DMS53 (cell line): ENCODE measurements at places on chromosomes 6 and 20.
A peak's percentile ranks its signal among the peaks of the same experiment; 100 is the strongest.

GRCh38 chr6:111759836-111760785, 113.1 kb downstream of the FYN start:
- DNase-seq = no peak

DNA sequence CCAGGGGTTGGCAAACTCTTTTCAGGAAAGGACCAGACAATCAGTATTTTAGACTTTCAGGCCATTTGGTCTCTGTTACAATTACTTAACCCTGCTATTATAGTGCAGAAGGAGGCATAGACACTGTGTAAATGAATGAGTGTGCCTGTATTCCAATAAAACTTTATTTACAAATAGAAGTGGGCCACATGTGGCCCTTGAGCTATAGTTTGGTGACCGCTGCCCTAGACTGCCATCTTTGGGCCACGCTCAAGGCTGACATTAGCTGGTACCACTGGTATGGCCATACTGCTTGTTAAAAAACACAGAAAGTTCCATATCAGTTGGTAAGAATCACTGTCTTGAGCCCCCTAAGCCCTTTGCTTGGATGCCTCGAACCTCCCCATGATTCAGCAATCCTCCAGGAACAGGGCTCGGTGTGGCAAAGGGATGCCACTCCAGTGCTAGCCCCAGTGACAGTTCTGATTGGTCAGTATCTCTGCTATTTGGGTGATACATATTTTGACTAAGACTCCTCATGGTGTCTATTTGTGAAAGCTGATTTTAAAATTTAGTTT, 23.3 kb upstream of the SNRNP48 start:
- peak; percentile 28 for DNase-seq

- no peak for DNase-seq
Measured at GRCh38 chr6:142879076-142879475, 65.9 kb downstream of the HIVEP2 start.

DNA sequence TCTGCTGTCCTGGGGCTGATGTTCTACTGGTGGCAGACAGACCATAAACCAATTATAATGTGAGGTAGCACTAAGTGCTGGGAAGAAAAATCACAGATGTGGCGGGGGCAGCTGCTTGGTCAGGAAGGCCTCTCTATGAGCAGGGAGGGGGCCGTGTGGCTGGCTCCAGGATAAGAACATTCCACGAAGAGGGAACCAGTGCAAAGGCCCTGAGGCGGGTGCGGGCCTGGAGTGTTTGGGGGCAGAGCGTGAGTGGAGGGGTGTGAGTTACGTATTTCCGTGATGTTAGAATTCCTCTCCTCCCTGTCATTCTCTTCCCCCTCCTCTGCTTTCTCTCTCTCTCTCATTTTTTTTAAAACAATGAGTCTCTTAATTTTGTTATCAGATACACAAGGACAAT, 67.2 kb downstream of the CEBPB start:
- no peak for DNase-seq

GRCh38 chr20:11700831-11701230, 216.9 kb upstream of the BTBD3 start:
- DNase-seq = no peak

- no peak for DNase-seq
Measured at GRCh38 chr6:13091192-13091591, 237.1 kb downstream of the TBC1D7 start.

DNA sequence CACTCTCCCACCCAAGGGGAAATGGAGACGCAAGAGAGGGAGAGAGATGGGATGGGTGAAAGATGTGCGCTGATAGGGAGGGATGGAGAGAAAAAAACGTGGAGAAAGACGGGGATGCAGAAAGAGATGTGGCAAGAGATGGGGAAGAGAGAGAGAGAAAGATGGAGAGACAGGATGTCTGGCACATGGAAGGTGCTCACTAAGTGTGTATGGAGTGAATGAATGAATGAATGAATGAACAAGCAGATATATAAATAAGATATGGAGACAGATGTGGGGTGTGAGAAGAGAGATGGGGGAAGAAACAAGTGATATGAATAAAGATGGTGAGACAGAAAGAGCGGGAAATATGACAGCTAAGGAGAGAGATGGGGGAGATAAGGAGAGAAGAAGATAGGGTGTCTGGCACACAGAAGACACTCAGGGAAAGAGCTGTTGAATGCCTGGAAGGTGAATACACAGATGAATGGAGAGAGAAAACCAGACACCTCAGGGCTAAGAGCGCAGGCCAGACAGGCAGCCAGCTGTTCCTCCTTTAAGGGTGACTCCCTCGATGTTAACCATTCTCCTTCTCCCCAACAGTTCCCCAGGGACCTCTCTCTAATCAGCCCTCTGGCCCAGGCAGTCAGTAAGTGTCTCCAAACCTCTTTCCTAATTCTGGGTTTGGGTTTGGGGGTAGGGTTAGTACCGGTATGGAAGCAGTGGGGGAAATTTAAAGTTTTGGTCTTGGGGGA, 754 bp downstream of the TNF start:
- DNase-seq = no peak

DNA sequence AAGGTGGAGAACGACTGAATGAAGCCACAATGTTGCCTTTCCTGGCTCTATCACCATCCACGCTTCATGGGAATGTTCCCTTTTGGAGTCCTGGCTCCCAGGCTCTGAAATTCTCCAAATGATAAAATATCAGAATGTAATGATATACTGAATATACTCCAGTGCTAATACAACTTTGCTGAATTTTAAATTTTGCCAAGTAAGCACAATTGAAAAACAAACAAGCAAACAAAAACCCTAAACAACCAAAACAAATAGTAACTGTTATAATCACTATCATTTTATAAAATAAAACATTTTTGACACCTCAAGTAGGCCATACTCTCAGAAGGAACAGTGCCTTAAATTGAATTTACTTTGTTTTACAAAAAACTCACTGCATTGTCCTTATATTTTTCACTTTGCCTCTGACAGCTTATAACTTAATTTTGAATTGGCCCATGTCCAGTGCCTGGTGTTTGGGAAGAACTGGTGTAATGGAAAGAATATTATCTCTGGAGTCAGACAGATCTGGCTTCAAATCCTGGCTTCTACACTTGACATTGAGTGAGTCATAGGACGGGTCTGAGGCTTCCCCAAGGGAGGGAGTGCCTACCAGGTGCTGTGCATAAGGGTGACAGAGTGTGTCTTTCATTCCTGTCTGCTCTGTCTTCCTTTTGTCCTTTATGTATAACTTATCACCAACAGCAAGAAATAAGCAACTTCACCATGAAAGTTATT, 698.3 kb downstream of the EPM2A start:
- DNase-seq = peak; percentile 39

DNA sequence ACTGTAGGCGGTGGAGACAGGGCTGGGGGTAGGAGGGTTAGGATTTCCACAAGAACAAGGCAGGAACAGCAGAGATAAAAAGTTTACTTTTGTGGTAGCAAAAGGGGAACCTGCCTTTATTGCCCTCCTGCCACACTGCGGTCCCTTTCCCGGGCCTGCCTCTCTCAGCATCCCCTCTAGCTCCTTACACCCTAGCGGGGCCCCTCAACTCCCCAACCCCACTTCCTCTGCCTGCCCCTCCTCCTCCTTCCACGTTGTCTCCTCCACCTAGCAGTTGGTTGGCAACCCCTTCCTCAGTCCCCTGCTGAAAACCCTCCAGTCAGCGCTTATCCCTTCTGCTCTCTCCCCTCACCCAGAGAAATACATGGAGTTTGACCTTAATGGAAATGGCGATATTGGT, 714 bp downstream of the AIF1 start:
- DNase-seq = no peak

- DNase-seq = no peak
Measured at GRCh38 chr6:151805286-151805840, 2.1 kb upstream of the ESR1 start.

- DNase-seq = no peak
Measured at GRCh38 chr6:4560221-4561077, 215.8 kb upstream of the CDYL start.

DNA sequence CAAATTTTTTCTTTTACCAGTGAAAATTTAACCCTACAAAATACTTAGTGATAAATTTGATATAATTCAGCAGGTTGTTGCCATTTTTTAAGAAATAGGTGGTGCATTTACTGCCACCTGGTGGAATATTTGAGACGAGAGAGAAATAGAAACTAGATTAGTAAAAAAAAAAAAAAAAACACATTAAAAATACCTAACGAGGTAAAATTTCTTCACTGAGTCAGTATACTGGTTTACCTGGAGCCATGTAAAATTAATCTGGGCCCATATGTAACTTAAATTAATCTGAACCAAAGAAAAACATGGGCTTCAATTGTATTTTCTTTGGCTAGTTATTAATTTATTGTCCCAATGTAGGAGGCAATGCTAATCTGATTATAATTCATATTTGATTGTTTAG, 520.8 kb downstream of the EPM2A start:
- DNase-seq = peak; percentile 65

- DNase-seq = peak; percentile 86
Measured at GRCh38 chr6:33768644-33769120, 20.2 kb downstream of the LEMD2 start.

DNA sequence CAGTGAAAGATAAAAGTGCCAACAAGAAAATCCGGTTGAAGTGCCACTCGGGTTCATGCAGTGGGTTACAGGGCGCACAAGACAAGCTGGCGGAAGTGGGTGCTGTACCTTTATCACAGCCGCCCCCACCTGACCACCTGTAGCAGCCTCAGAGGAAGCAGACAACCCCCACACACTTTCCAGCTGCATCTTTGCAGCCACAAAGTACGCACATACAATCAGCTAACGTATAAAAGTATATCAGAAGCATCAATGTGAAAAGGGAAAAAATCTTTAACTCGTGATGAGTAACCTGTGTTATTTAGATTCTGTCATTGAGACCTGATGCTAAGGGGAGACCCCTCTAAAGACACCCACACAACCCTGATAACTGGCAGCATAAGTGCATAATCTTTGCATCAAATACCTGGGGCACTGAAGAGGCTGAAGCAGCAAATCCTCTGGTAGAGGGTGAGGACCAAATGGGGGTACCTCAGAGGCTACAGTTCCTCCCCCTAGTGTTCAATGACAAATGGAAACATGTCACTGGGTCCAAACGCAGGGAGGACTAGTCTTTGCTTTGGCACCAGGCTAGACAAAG, 22.1 kb downstream of the BACH2 start:
- no peak for DNase-seq

- DNase-seq = no peak
Measured at GRCh38 chr6:19052219-19052618, 665.1 kb downstream of the RNF144B start.

DNA sequence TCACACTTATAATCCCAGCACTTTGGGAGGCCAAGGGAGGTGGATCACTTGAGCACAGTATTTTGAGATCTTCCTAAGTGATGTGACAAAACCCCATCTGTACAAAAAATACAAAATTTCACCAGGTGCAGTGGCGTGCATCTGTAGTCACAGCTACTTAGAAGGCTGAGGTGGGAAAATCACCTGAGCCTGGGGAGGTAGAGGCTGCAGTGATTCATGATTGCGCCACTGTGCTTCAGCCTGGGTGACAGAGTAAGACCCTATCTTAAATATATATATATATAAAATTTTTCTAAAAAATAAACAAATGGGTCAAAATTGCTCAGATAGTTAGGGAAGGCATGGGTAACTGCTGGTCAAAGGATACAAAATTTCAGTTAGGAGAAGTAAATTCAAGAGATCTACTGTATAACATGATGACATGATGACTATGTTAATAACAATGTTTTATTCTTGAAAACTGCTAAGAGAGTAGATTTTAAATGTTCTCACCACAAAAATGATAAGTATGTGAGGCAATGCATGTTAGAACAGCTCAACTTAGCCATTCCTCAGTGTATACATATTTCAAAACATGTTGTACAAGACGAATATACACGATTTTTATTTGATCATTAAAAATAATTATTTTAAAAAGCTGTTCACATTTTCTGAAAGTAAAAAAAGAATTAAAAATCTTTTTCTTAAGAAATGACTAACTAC, 24.4 kb downstream of the TBC1D32 start:
- no peak for DNase-seq

DNA sequence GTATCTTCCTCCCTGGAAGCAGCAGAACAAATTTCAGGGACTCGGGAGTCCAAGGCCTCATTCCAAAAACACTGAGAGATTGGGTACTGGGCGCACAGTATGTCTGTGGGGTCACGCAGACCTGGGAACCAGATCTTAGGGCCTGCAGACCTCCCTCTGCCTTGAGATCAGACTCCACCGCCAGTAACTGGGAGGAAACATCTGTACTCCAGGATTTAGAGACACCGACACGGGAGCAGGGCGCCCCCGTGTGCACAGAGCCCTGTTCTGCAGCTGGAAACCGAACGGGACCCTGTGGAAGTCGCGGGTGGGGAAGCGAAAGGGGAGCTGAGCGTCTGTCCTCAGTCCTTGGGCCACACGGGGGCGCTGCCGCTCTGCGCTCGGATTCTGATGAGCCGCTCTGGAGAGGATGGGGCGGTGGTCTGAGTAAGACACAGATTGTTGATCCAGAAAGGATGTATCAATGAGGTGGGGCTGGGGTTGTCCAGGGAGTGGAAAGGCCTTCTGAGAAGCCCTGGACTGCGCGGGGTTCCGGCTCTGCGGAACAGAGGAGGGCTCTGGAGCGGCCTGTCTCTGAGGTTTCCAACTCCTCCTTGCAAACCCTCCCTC, 35.7 kb upstream of the HLA-E start:
- peak; percentile 93 for DNase-seq

DNA sequence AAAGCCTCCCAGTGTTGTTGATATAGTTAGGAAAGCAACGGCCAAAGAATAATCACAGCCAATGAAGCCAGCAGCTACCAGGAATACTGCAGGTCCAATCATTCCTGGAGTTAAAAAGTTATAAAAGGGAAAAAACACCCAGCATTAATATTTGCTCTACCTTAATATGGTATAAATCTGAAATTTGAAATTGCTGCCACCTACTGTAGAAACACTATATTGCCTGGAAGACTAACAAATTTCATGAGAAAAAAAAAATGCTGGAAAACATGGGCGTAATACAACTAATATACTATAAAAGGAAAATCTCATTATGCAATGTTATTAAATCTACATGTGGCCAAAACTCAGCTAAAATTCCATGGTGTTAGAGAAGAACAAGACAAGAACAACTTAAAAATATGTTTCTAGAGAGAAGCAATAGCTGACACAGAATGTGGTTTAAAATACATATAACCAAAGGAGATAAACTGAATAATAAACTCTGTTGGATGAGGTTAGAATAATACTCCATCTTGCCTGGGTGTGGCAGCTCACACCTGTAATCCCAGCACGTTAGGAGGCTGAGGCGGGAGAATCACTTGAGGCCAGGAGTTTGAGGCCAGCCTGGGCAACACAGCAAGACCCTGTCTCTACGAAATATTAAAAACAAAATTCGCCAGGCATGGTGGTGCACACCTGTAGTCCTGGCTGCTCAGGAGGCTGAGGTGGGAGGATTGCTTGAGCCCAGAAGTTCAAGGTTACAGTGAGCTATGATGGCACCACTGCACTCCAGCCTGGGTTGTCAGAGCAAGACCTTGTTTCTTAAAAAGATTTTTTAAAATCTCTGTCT, 43.1 kb downstream of the SLC17A5 start:
- peak; percentile 76 for DNase-seq

DNA sequence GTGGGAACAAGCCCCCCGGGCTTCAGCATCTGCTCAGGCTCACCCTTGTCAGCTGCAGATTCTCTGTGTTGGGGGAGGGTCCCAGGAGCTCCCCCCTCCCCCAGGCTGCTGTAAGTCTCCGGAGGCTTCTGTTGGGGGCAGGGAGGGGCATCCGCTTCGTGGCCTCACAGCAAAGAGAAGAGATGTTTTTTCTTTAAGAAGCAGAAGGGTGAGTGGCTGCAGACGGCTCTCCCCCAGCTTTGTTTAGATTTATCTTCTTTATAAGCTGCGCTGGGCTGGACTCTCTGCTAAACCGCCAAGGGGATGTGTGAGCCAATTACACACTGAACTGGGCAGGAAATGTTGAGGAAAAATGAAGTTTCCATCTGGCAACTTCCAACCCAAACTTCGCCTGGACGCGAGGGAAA, 48.7 kb upstream of the GATA5 start:
- no peak for DNase-seq
